ENCODE measurements at places on chromosomes 3 and 15. TPM values are rescaled to one million over a fixed set of nuclear protein-coding genes. Genes with fewer than 3 reads are reported as not detected.

- no peak for ATAC-seq
These were observed 246.1 kb downstream of the SI start for GRCh38 chr3:164832216-164832615.

DNA sequence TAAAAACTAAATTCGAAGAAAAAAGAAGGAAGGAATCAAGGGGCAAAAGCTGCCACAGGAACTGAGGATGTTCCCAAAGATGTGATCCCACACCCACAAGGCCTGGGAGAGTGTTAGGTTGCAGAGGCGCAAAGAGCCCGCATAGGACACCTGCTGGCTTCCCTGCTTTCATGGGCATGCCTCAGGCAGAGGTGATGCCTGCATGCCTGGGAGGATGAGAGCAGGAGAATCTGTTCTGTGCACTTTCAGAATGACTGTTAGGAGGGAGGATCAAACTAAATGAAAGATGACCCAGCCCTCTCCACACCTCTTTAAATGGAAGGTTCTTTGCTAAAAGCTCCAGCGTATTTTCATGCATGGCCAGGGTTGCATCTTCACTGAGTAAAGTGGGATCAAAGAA is 162.4 kb downstream of the PLCL2 start:
- ATAC-seq, result no peak

DNA sequence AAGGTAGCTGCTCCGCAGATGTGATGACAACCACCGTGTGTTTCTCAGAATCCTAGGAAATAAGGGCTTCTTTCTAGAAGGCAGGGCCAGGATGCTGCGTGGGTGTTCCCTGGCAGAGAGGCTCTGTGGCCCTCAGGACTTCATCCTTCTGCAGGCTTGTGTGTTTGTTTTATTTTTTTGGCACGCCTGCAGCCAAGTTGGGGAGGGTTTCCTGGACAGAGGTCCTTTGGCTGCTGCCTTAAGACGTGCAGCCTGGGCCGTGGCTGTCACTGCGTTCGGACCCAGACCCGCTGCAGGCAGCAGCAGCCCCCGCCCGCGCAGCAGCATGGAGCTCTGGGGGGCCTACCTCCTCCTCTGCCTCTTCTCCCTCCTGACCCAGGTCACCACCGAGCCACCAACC is at the start of gene CLEC3B:
TSS of gene CLEC3B (plus strand) at position 266 of the 400 bp plus-strand sequence. CDS start at position 326, 60 bp downstream.
- peak; percentile 20 for ATAC-seq

Gene GOLGA6A
- 0.08 TPM for total RNA-seq

Measured in esophagus mucosa (tissue), 1 donor.